ENCODE measurements at places on chromosomes 2 and 18.

GRCh38 chr2:49845671-49846070, 691.4 kb upstream of the FSHR start:
- no peak for DNase-seq

DNA sequence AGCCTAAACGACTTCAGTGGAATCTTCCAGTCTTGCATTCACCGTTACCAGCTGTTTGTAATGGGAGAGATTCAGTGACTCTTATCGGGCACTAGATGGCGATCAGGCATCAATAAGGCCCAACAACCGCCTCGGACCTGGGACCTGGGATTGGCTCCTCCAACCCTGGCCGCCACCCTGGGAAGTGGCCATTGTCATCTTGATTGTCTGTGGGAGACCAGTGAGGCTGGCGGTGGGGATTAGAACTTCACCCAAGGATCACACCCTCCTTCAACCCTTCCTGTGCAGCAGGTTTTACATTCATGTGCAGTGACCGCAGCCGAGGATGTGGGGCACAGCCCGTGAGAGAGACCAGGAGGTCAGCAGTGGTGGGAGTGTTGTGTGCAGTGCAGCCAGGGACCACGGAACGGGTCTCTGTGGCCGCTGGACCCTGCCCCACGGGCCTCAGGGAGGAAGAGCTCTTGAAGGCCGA, 85.3 kb downstream of the SPP2 start:
- peak; percentile 28 for DNase-seq

DNA sequence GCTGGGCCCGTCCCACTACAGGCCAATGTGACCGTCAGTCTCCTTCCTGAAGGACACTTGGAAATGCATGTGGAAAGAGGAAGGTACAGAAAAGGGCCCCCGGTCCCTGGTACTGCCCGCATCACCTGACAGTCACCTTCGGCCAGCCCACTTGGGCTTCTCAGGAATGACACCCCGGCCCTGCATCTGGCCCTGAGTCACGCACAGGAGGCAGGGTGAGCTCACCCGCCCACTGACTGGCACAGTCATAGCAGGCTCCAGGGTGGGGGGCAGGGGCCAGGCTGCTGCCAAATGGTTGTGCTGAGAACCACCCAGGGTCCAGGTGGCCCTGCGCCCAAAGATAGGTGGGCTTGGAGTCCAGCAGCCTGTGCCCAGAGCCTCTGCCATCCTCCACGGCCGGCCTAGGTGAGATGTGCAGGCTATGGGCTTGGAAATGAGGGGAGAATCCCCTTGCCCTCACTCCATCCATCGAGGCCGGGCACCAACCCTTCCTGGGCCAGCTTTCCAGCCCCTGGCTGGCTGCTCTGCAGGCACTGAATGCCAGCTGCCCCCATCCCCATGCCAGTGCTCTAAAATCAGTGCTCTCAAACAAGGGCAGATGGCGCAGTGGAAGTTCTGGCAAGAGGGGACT, 14.1 kb downstream of the EMX1 start:
- peak; percentile 56 for DNase-seq

- DNase-seq = no peak
Measured at GRCh38 chr2:236603361-236604015, 33.9 kb downstream of the ACKR3 start.

DNA sequence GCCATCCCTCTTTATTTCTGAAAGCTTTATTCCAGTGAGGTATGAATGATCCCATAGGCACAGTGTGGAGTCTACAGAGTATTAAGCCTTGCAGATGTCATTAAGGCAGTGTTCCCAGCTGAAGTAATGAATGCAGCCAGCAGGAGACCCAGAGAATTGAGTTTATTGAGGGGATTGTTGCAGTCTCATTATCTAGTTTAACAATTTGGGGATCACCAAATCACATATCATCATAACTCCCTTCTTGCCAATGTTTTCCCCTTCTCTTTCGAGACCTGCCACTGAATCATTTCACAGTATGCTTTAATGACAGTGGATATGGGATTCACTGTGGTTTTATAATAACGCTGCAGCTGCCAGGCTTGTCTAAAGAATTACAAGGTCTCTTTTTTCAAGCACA, 249.3 kb upstream of the FSHR start:
- DNase-seq = no peak

DNA sequence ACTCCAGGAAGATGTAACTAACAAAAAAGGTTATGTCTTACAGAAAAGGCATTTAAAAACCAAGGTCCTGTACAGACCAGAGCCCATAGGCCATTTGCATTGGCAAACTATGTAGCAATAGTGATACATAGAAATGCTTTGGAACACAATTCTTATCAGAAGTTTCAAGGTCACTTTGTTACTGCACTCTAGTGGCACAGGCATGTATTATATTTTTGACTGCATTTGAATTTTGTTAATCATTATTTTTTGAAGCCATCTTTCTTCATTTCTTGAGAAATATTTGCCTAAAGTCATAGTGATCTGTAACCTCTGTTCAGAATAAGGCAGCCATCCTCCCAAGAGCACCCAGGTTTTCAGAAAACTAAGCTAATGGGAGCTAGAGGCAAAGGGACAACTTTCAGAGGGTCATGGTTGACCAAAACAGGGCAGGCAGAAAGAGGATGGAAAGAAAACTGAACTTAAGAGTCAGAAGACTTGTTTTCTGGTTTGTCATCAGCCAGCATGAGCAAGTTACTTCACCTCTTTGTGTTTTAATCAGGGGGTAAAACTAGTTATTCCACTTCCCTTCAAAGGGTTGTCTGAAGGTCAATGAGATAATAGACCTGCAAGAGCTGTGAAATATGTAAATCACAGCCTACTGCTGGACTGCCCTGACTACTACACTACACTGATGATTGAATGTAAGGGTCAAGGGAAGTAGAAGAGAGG, 41.5 kb downstream of the SLC38A11 start:
- no peak for DNase-seq
